B cell (primary cell): ENCODE measurements at places on chromosomes 5 and 9. TPM values are rescaled to one million over a fixed set of nuclear protein-coding genes. Genes with fewer than 3 reads are reported as not detected.
A peak's percentile ranks its signal among the peaks of the same experiment; 100 is the strongest.

VCAN gene
- 0.41 TPM in 1 of 2 replicates, not detected in the other for total RNA-seq

- H3K4me3 ChIP-seq = no peak overlapping the region
- DNase-seq = peak; percentile 54
- no peaks in the 10 kb centered on the region for H3K27me3 ChIP-seq
- peaks cover 89% of the 10 kb centered on the region for H3K36me3 ChIP-seq
- H3K4me1 ChIP-seq = peaks cover 20% of the 10 kb centered on the region
Observed at GRCh38 chr5:88727705-88728313, 155.2 kb downstream of the MEF2C start.

ANKRD31 gene
- total RNA-seq = 0.10 TPM in 2 replicates

FYB1 gene
- total RNA-seq = 1.00 and 1.3 TPM in 2 replicates

DNA sequence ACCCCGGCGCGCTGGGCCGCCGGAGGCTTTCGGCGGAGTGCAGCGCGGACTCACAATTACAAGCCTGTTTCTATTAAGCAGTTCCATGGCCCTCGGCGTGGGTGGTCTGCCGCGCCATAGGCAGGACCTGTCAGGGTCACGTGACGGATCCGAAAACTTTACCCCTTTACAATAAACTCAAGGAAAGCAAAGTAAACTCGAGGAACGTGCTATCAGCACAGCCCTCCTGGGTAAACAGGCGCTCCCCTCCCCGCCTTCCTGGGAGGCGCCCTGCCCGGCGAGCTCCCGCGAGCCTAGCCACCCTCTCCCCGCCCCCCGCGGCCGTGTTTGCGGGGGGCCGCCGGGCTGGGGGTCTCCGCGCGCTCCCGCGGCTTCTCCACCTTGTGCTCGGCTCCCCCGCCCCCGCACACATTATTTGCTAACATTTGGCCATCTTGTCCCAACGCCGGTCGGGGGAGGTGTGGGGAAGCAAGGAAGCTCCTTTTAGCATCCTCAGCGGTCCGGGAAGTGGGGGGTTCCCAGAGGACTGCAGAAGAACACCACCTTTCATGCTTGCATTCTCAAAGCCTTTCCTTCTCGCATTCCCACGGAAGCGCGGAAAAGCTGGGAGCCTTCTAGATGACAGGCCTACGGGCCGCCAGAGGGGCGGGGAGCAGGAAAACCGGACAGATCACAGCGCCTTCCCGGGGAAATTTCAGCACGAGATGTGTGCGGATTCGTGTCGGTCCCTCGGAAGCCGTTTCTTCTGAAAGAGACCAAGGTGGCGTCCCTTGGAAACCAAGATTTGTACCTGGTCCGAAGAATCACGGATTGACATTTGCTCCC, at the start of gene PTCH1:
Gene PTCH1, minus strand, starts transcription at position 238 of the 825 bp plus-strand sequence.
- no peak within 1 kb of the TSS for H3K27ac ChIP-seq
- peak within 1 kb of the TSS; percentile 18 for H3K4me3 ChIP-seq
- DNase-seq = peak; percentile 52
- H3K27me3 ChIP-seq = peaks cover 47% of the 10 kb centered on the region

IFNA21 gene
- total RNA-seq = not detected in 2 replicates
